Activated naive CD4-positive, alpha-beta T cell treated with Interleukin-2 at 50 U/mL for 16 hours (primary cell): ENCODE measurements at places on chromosomes 2 and 18.
A peak's percentile ranks its signal among the peaks of the same experiment; 100 is the strongest.

DNA sequence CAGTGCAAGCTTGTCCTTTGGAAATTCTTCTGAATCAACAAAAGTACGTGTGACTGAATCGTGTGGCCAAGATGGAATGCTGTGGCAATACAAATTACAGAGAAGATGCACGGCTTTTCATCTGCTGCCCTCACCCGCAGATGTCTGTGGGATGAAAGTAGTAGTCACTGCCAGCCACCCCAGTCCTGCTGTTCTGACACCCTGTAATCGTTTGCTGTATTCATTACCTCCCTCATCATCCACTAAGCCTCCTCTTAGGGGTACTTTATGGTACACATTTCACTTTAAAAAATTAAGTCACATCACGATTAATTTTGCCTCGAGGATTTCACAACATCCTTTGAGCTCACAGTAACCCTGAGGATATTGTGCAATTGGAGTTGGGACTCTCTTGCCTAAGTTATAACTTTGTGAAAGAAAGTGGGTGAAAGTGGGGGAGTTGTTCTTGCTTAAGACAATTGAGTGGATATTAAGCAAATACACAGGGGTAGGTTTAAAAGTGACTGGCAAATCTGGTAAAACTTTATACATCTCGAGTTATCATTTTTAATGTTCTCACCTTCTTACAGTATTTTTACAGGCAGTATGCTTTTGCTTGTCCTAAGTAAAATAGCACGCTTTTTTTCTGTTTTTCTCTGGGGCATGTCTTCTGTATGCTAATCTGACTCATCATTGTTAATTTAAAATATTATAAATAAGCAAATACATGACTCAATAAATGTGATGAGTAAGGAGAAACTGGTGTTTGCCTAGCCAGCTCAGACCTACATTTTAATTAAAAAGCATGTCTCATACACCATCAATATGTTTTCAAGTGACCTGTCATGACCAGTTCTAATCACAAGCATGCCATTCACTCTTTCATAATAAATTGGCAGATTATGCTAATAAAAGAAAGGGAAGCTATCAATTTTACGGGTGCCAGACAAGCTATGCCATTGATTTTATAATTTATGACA, 680.9 kb downstream of the IRS1 start:
- no peak for DNase-seq

DNA sequence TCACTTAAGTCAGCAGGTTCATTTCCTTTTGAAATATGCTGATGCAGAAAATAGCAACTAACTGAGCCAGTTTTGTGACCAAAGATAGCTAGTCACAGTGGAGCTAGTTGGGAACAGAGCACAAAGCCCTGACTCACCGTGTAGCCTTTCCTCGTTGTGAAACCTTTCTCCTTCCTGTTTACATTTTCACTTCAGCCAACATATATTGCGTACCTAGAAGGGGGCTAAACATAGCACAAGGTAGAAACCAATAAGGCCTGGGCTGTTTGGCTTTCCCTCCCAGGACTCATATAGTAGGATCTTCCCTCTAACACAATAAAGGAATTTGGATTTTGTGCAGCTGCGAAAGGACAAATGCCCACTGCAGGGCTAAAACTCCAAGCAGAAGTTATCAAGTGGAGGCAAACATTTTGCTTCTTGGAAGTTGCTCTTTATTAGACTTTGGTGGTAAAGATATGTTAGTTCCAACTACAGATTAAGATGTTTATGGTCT, 24.5 kb upstream of the LPIN2 start:
- no peak for DNase-seq

DNA sequence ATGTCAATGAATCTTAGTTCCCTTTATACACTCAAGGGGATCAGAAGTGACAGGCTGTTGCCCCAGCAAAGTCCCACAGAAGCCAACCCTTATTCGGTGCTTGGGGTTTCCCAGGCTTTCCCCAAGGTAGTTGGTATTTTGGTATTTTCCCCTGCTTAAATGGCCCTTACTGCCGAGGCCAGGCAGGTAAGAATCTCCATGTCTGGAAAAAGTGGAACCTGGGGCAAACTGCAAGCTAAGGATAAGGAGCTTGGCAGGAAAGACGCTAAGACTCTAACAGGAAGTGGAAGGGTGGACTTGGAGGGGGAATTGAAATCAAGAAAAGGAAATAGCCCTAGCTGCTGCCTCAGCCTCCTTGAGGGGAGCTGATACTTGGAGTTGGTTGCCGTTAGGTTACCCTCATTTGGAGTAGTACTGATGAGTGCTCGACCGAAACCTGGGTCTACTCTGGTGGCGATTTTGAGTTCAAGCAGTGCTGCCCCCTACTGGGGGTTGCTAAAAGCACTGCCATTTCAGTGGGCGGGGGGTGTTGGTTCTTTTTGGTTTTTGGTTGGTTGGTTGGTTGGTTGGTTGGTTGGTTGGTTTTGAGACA, 3.3 kb upstream of the GPBAR1 start:
- peak; percentile 74 for DNase-seq

- peak; percentile 14 for DNase-seq
These were observed 65.8 kb upstream of the CABLES1 start for GRCh38 chr18:23069481-23069880.
